T-helper 17 cell (primary cell): ENCODE measurements at places on chromosomes 6 and 20. TPM values are rescaled to one million over a fixed set of nuclear protein-coding genes. Genes with fewer than 3 reads are reported as not detected.

Gene BHLHE23
- total RNA-seq: not detected

Gene KCNK16
- total RNA-seq: not detected

Gene ARMC12
- 0.78 TPM for total RNA-seq

Gene LRRN4
- total RNA-seq: not detected

Gene SPAG4
- 13.7 TPM for total RNA-seq

Gene VSX1
- total RNA-seq: not detected

Gene ABT1
- 25.0 TPM for total RNA-seq

DNA sequence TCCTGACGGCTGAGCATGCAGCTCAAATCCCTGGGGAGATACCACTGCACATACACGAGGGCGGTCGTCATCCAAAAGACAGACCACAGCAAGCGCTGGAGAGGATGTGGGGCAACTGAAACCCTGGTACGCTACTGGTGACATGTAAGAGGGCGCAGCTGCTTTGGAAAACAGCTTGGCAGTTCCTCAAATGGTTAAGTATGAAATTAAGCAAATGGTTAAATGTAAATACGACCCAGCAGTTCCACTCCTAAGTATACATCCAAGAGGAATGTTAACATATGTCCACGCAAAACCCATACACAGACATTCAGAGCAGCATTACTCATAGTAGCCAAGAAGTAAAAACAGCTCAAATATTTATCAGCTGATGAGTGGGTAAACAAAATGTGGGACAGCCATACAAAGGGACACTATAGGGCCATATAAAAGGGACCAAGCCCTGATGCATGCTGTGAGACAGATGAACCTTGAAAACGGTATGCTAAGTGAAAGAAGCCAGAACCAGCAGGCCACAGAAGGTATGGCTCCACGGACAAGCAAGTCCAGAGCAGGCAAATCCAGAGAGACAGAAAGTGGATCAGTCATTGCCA is 38.5 kb downstream of the RIPOR3 start:
- no peak overlapping the region for H3K4me3 ChIP-seq
- H3K27ac ChIP-seq: no peak overlapping the region
- H3K27me3 ChIP-seq: peaks cover 22% of the 10 kb centered on the region
- DNase-seq: no peak
- H3K4me1 ChIP-seq: no peaks in the 10 kb centered on the region

DNA sequence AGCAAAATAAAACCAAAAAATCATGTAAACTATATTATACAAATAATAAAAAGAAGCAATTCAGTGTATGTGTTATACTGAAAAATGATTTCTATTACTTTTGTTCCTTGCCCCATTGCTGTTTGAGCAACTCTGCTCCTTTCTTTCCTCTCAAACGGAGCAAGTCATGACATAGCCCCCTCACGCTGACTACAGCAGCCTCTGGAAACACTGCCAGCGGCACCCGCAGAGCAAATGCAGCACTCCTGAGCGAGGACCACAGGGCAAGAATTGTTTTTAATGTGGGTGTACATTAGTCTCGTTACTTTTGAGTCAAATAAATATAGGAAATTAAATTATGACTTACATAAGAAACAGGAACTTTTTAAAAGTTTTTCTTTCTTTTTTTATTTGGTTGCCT is 350.1 kb upstream of the HSF2 start:
- no peaks in the 10 kb centered on the region for H3K27me3 ChIP-seq
- no peaks in the 10 kb centered on the region for H3K4me1 ChIP-seq
- DNase-seq: no peak
- no peak overlapping the region for H3K27ac ChIP-seq
- H3K4me3 ChIP-seq: no peak overlapping the region
- H3K36me3 ChIP-seq: no peaks in the 10 kb centered on the region

- H3K4me3 ChIP-seq: no peak overlapping the region
- no peaks in the 10 kb centered on the region for H3K27me3 ChIP-seq
- no peak overlapping the region for H3K27ac ChIP-seq
These were observed 23.3 kb upstream of the BMP2 start for GRCh38 chr20:6744180-6744579.

DNA sequence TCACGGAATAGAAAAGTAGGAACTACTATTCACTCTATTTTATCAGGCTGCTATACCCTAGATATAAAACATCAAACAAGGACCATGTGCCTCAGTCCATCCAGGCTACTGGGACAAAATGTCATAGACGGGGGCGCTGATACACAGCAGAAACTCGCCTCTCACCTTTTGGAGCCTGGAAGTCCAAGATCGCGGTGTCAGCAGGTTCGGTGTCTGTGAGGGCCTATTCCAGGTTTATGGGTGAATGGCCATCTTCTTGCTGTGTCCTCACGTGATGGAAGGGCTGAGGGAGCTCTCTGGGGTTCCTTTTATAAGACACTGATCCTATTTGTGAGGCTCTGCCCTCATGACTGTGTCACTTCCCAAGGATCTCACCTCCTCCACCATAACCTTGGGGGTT is 89.5 kb downstream of the DLL1 start:
- no peaks in the 10 kb centered on the region for H3K36me3 ChIP-seq
- no peaks in the 10 kb centered on the region for H3K4me1 ChIP-seq

DNA sequence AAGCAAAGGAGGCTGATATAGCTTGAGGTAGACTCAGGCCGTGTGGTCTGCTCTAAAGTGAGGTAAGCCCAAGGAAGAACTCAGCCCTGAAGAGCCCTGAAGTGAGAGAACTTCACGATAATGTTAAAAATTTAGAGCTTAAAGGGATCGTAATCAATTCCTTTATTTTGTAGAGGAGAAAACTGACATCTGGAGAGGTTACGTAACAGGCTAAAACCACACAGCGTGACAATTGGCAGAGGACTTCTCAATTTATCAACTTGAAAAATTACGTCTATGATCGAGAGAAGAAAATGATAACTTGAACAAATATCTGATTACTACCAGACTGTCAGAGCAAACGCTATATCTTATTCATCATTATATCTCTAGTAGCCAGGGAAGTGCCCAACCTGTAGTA is 121.8 kb upstream of the FOXO3 start:
- DNase-seq: no peak
- H3K4me3 ChIP-seq: no peak overlapping the region
- H3K4me1 ChIP-seq: no peaks in the 10 kb centered on the region
- no peak overlapping the region for H3K27ac ChIP-seq
- no peaks in the 10 kb centered on the region for H3K27me3 ChIP-seq

GRCh38 chr6:9647599-9647998 is 767.3 kb downstream of the TFAP2A start:
- H3K4me1 ChIP-seq: no peaks in the 10 kb centered on the region
- no peak overlapping the region for H3K27ac ChIP-seq
- DNase-seq: no peak
- no peaks in the 10 kb centered on the region for H3K36me3 ChIP-seq
- H3K4me3 ChIP-seq: no peak overlapping the region

DNA sequence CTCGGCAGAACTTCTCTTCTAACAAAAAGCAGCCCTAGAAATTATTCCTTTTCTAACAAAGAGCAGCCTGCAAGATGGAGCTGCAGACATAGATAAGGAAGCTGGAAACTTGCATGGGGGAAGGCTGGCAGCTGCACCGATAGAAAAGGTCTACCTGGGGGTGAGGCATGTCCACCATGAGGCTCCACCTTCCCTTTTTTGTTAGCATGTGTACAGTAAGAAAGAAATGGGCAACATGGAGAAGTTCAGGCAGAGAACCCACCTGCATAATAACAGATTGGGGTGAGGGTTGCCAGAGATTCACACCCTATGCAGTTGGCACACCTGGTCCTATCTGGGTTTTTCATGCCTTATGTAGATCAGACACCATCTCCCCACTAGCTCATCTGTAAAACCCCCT is 25.4 kb downstream of the ZNF311 start:
- H3K27me3 ChIP-seq: peaks cover 28% of the 10 kb centered on the region
- peak overlapping the region; percentile 96 for H3K27ac ChIP-seq
- H3K36me3 ChIP-seq: peaks cover 9% of the 10 kb centered on the region
- peaks cover 36% of the 10 kb centered on the region for H3K4me1 ChIP-seq
- H3K4me3 ChIP-seq: no peak overlapping the region

GRCh38 chr20:49510562-49511122 is 28.2 kb upstream of the KCNB1 start:
- no peak overlapping the region for H3K27ac ChIP-seq
- no peak for DNase-seq
- H3K36me3 ChIP-seq: peaks cover 2% of the 10 kb centered on the region
- peaks cover 67% of the 10 kb centered on the region for H3K27me3 ChIP-seq
- peaks cover 4% of the 10 kb centered on the region for H3K4me1 ChIP-seq
- H3K4me3 ChIP-seq: no peak overlapping the region

- no peaks in the 10 kb centered on the region for H3K36me3 ChIP-seq
- H3K4me3 ChIP-seq: no peak overlapping the region
- no peaks in the 10 kb centered on the region for H3K27me3 ChIP-seq
- H3K27ac ChIP-seq: no peak overlapping the region
- H3K4me1 ChIP-seq: peaks cover 17% of the 10 kb centered on the region
These were observed 5.6 kb upstream of the FAM50B start for GRCh38 chr6:3843379-3844096.

- DNase-seq: no peak
- H3K27me3 ChIP-seq: peaks cover 12% of the 10 kb centered on the region
- H3K4me3 ChIP-seq: no peak overlapping the region
These were observed 342.2 kb downstream of the CDH26 start for GRCh38 chr20:60300374-60300773.

GRCh38 chr6:138092686-138093085 is 14.5 kb downstream of the PERP start:
- no peak for DNase-seq
- no peak overlapping the region for H3K4me3 ChIP-seq
- H3K27ac ChIP-seq: no peak overlapping the region
- H3K36me3 ChIP-seq: peaks cover 9% of the 10 kb centered on the region
- H3K4me1 ChIP-seq: peaks cover 7% of the 10 kb centered on the region

- H3K36me3 ChIP-seq: no peaks in the 10 kb centered on the region
- DNase-seq: no peak
- no peak overlapping the region for H3K4me3 ChIP-seq
These were observed 15.6 kb downstream of the PKIG start for GRCh38 chr20:44597930-44598329.

- H3K27me3 ChIP-seq: peaks cover 21% of the 10 kb centered on the region
- no peak overlapping the region for H3K4me3 ChIP-seq
- no peaks in the 10 kb centered on the region for H3K4me1 ChIP-seq
These were observed 5.9 kb downstream of the TTLL2 start for GRCh38 chr6:167330750-167331149.

GRCh38 chr6:7051780-7052442 is 55.9 kb upstream of the RREB1 start:
- H3K27ac ChIP-seq: no peak overlapping the region
- no peaks in the 10 kb centered on the region for H3K27me3 ChIP-seq
- no peaks in the 10 kb centered on the region for H3K36me3 ChIP-seq
- peak; percentile 17 for DNase-seq
- peak overlapping the region; percentile 81 for H3K4me3 ChIP-seq

- no peak overlapping the region for H3K4me3 ChIP-seq
- H3K4me1 ChIP-seq: peaks cover 40% of the 10 kb centered on the region
These were observed 20.2 kb downstream of the MAP3K4 start for GRCh38 chr6:161011492-161012480.

- no peak for DNase-seq
- peaks cover 24% of the 10 kb centered on the region for H3K4me1 ChIP-seq
- no peaks in the 10 kb centered on the region for H3K36me3 ChIP-seq
- peak overlapping the region; percentile 94 for H3K4me3 ChIP-seq
- H3K27me3 ChIP-seq: no peaks in the 10 kb centered on the region
- peak overlapping the region; percentile 95 for H3K27ac ChIP-seq
These were observed 242.6 kb downstream of the ARID1B start for GRCh38 chr6:157019733-157020132.

DNA sequence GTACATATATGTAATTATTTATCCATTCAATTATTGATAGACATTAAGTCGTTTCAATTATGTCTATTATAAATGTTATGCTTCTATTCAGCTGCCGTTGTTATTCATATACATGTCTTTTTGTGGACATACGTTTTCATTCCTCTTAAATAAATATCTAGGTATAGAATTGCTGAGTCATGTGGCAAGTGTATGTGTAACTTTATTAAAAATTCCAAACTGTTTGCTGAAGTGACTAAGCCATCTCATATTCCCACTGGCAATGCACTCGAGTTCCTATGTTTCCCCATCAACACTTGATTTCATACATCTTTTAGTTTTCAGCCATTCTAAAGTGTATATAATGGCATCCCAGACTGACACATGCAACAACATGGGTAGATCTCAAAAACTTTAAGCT is 739.7 kb upstream of the POU3F2 start:
- no peaks in the 10 kb centered on the region for H3K4me1 ChIP-seq
- H3K27ac ChIP-seq: no peak overlapping the region
- no peaks in the 10 kb centered on the region for H3K27me3 ChIP-seq

- H3K4me1 ChIP-seq: peaks cover 3% of the 10 kb centered on the region
- H3K36me3 ChIP-seq: peaks cover 4% of the 10 kb centered on the region
- no peak overlapping the region for H3K27ac ChIP-seq
- peaks cover 7% of the 10 kb centered on the region for H3K27me3 ChIP-seq
- H3K4me3 ChIP-seq: no peak overlapping the region
- no peak for DNase-seq
These were observed 36.8 kb upstream of the RNF24 start for GRCh38 chr20:4052139-4052480.
